CD4-positive, alpha-beta T cell treated with Interleukin-15 for 4 hours (primary cell): ENCODE measurements at places on chromosomes 5 and 9.

DNA sequence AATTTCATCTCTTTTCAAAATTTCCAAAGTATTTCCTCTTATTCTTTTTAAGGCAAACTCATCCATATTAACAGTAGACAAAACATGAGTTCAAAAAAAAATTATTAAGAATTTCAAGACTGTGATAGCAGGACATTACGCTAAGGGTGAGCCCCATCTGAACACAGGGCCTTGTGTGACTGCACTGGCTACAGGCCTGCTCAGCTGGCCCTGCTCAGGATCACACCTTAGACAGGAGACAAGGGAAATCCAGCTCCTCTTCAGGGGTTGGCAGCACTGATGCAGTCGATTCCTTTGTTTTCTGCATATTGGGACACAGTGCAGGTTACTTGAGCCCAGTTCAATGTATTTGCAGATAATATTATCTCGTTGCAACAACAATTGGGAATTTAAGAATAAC, 444.7 kb downstream of the PLK2 start:
- DNase-seq: no peak

GRCh38 chr5:103211576-103212561, 46.7 kb upstream of the MACIR start:
- DNase-seq: peak; percentile 7

DNA sequence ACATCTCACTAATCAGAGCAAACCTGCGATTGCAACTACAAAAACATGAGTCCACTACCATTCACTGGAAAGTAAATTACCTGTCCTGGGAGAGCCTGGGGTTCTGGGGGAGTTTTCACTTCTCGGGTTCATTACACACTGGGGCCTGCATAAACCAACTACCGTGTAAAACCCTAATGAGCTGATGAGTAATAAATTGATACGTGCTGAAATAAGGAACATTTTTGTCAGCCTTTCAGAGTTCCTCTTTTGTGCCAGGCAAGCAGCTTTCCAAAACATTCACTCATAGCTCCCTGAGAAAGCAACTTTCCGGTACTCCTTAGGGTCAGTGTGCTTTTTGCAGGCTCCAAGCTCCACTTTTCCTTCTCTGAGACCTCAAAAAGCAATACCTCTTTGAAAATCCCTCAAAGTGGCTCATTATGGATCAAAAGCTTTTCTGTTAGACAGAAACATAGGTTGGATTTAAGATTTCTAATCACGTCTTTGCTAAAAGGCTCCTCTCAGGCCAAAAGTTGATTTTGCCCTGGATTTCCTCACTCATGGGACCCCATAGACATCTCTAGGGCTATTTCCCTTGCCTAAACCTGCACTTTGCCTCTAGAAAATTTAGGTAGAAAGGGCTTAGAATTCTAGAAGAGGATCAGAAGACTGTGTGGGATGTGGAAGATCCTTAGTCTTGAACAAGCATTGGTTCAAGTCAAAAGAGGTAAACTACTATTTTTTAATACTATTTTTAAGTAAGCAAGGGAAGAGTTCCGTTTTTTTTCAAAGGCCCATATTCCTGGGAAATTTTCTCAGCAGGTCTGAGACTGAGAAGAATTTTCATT, 74.8 kb downstream of the ST8SIA4 start:
- DNase-seq: no peak

DNA sequence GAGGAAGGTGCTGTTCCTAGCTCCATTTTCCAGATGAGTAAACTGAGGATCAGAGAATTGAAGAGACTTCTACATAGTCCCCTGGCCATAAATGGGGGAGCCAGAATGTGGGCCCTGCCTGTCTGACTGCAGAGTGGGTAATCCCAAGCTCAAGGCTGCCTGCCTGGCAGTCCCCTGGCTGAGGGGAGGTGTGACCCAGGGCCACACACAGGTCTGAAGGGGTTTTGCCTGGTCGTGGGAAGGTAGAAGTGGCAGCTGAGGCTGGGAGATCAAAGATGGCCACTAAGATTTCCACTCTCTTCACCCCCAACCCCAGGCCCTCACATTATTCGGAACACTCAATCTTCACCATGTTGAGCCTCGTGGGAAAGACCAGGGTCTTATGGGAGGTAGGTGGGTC, 176.3 kb downstream of the MACROH2A1 start:
- DNase-seq: no peak

- no peak for DNase-seq
These were observed 164.7 kb downstream of the DOCK2 start for GRCh38 chr5:169801781-169802180.

GRCh38 chr5:77285251-77285841, 74.9 kb downstream of the PDE8B start:
- no peak for DNase-seq

- DNase-seq: no peak
These were observed 146.4 kb downstream of the SGCD start for GRCh38 chr5:156473269-156473908.

DNA sequence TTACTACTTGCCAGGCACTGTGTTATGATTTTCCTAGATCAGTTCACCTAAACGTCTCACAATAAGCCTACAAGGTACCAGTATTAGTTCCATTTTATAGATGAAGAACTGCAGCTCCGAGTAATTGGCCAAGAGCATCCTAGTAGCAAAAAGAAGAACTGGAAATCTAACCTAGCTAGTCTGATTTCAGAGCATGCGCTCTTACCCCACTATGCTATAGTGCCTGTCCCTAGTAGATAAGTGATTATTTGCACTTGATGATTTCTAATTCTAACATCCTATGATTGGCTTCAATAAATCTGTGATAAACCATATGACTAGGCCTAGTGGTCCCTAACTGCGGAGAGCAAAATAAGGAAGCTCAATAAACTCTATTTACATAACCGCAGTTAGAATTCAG, 7.1 kb upstream of the PLAC8L1 start:
- DNase-seq: no peak

DNA sequence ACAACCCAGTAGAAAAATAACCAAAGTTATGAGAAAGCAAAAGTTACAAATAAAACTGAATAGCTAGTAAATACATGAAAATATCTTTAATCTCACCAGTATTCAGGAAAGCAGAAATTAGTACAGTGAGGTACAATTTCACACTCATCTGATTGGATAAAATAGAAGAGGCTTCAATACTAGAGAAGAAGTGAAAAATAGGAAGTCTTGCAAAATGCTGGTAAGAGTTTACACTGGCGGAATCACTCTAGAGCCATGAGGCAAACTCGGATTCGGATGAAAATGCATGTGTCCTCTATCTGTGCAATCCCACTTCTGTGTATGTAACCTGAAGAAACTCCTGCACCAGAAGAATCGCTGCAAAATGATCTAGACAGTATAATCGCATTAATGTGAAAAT, 128.9 kb downstream of the CCDC192 start:
- no peak for DNase-seq

GRCh38 chr5:55222092-55222984, 4.8 kb downstream of the MCIDAS start:
- DNase-seq: no peak

DNA sequence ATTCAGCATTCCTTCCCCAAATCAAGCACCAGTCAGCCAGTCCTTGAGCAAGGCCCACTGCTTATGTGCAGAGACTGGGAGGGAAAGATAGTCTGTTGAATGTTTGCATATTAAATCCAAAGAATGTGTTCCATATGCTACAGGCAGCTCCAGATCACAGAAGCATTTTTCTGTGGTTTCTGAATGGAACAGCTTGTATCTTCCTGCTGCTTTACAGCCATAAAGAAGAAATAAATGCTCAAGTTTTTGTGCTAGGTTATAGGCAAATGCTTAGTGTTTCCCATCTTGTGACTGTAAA, 310.3 kb downstream of the TRIM36 start:
- DNase-seq: no peak

DNA sequence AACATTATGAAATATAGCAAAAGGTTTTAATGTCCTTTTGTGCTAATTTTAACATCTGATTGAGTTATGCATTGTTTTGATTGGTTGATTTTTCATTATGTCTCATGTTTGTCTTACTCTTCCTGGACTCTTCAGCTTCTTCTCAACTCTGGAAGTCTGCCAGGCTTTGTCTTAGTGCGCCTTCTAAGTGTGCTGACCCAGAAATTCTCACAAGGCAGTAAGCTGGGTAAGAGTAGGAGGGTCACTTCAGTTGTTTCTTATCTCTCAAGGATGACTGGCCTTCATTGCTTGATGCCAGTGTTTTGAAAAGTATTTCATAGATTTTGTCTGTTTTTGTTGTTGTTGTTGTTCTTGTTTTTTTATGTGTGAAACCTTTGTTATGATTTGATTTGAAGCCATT, 59.2 kb downstream of the RIC1 start:
- no peak for DNase-seq

- no peak for DNase-seq
These were observed 141.1 kb upstream of the TARS1 start for GRCh38 chr5:33299621-33300208.

GRCh38 chr9:33111631-33112030, 35.2 kb upstream of the SMU1 start:
- DNase-seq: no peak

GRCh38 chr5:112647428-112647827, 90.3 kb upstream of the APC start:
- no peak for DNase-seq

- DNase-seq: no peak
These were observed 125.8 kb upstream of the SLIT3 start for GRCh38 chr5:169426784-169427183.

- no peak for DNase-seq
These were observed 3.9 kb downstream of the SPTAN1 start for GRCh38 chr9:128556276-128556675.

GRCh38 chr9:132983491-132984201, 5.2 kb downstream of the GFI1B start:
- no peak for DNase-seq

GRCh38 chr5:61306531-61307131, 25.4 kb upstream of the ZSWIM6 start:
- DNase-seq: no peak

- DNase-seq: no peak
These were observed 282.9 kb downstream of the NR3C1 start for GRCh38 chr5:143120460-143121134.

DNA sequence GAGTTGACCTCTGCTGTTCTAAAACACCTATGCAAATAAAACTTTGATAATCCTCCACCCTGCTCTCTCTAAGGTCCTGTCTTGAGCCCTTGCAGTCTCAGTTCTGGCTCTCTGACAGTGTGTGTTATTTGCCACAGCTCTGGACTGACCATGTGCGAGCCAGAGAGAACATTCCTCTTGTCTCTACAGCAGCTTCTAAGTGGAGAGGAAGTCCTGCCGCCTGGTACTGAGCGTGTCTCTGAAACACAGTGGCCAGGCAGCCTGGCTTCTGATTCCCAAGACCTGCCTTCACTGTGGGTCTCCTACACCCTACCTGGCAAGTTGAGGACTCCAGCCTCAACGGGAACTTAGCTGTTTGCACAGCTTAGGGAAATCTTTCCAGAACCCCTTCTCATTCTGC, 61.6 kb downstream of the ENTREP1 start:
- DNase-seq: no peak

- DNase-seq: no peak
These were observed 81.1 kb downstream of the PTPN3 start for GRCh38 chr9:109417054-109417453.

DNA sequence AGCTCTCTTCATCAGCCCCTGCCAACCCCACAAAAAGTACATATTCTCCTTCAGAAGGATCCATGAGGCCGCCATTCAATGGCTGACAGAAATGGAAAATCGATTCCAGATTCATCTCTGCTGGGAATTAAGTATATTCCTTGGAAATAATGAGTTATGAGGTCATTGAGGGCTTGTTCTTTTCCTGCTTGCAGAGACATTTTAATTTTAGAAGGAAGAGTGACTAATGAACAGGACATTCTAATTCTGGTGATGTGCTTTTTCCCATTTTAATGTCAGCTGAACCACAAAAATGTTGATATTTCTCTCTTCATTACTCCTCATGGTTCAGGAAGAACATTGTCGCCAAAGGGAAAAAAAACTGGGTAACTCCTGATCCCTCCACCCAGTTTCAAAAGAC, 314.0 kb downstream of the PIK3R1 start:
- DNase-seq: no peak

DNA sequence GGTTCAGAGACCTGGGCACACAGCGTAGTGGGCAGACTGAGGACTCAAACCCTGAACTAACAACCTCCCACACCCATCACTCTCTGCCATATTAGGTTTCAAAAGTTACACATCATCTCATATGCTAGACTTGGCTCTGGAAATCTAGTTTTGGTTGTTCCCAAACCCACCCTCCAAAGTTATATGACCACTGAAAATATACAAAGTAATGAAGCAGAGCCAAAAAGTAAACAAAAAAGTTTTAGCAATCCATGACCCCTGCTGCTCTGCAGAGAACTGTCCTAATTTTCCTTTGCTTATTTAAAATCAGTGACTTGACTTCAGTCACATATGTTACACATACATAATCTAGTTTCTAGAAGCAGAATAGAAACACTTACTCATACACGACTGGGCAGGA, 155.6 kb upstream of the TAS2R1 start:
- no peak for DNase-seq

DNA sequence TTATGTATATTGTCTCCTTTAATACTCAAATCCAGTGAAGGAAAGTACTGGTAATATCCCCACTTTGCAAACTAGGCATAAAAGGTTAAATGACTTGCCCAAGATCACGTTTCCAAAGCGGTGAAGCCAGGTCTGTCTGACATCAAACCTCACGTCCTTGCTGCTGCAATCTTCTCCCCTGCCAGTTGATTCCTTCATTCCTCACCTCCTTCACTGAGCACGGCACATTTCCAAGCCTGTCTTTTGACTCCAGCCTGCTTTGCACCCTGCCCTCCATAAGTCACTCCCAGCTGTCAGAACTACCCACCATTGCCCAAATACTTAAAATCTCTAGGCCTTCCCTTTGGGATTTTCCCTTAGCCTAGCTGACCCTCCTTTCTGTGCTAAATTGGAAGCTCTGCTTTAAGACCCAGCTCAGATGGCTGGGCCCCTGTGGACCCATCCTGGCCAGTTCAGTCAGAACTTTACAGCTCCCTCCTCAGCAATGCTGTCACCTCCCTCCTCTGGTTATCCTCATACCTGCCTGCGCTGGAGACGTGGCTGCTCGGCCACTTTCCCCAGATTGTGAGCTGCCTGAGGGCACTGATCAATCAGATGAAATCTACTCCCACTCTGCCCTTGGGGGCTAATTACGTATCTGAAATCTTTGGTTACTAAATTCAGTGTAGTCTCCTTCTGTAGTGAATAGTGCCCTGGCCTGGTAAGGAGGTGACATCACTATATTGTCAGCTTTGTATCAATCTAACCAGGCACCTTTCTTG, 51.2 kb downstream of the SLC36A1 start:
- no peak for DNase-seq

DNA sequence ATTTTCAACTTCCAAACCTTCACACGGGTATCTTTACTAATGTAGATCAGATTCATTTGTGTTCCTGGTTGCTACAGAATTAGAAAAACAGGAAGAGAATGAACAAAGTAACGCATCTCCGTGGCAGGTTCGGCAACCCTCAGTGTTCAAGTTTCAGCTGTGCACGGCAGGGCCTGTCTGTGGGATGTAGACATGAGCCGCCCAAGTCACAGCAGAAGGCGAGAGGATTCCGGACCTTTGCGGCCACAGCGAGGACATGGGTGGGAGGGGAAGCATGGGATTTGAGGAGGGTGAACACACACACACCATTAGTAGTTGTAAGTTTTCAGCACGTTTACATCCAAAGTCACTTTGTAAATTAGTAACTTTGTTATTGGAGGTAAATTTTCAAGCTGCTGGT, 31.7 kb upstream of the CEP72 start:
- DNase-seq: no peak

- DNase-seq: peak; percentile 84
These were observed 16.2 kb downstream of the TRIM7 start for GRCh38 chr5:181188700-181189362.
